ENCODE measurements at places on chromosomes 5 and 9. TPM values are rescaled to one million over a fixed set of nuclear protein-coding genes. Genes with fewer than 3 reads are reported as not detected.

Gene PCDHB8
- not detected for total RNA-seq

DNA sequence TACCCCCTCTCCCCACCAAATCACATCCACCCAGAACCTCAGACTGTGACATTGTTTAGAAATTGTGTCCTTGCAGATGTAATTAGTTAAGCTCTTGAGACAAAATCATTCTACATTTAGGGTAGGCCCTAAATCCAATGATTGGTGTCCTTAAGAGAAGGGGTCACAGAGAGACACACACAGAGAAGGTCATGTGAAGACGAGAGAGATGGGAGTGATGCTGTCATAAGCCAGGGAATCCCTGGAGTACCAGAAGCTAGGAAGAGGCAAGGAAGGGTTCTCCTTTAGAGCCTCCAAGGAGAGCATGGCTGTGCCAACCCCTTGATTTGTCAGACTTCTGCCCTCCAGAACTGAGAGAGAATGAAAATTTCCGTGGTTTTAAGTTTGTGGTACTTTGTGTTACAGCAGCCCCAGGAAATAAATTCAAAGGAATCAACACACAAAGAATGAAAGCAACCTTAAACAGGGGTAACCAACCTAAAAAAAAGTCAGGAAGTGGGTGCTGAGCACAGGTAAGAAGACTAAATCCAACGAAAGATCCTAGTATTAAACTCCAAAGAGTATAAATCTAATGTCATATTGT, 33.6 kb downstream of the TIMD4 start:
- DNase-seq: no peak

Gene MAP1B
- 0.06 TPM for total RNA-seq

Gene NRARP
- total RNA-seq: 0.96 TPM

Gene PHAX
- total RNA-seq: 31.2 TPM

DNA sequence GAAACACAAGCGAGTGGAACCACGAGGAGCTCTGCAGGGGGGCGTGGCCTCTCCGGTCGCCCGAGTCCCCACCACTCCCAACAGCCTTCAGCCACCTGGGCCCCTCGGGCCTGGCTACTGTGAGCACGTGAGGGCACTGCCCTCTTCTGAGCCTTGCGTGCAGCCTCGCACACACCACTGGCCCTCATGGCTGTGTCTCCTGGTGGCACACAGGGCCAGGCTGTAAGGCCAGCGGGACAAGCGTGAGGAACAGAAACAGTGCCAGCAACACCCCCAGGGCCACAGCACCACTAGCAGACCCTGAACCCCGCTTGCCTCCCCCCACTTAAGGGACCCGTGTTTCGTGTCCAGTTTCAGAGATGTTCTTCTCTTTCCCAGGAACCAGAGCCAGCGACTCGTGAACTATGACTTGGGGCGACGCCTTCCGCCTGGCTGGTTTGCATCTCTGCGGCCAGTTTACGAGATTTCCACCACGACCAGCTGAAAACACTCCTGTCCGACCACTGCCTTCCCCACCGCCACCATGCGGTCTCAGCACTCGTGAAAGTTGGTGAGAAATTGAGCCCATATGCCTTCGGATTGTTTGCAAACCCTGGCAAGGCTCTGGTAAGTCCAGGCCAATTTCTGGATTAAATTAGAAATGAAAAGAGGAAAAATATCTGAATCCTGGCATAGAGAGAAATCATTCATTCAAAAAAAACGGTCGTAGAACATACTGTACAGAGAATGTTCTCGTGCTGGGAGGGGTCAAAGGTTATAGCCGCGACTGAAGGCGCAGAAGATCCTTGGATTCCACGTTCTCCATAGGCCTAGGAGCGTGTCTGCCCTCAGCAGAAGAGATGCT, 135.6 kb downstream of the ZNF354C start:
- DNase-seq: no peak
